ENCODE measurements at places on chromosomes 16 and 17. TPM values are rescaled to one million over a fixed set of nuclear protein-coding genes. Genes with fewer than 3 reads are reported as not detected.

RSL1D1 gene
- 68.7 TPM for total RNA-seq

DNA sequence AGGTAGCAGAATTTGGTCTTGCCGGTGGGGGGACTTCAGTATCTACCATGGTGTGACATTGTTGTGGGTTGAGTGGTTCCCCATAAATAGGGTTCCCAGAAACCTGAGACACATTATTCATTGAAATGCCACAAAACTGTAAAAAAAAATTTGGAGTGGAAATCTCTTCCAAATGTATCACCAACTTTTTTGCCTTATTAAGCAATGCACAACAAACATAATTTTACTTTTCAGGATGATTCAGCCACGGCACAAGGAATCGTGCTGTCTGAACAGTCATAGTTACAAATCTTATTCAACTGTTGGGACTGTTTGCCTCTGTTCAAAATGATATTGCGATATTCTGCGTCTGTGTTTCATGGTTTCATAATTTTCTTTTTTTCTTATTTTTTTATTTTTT is 181.2 kb downstream of the NTN1 start:
- no peak for DNase-seq

DNA sequence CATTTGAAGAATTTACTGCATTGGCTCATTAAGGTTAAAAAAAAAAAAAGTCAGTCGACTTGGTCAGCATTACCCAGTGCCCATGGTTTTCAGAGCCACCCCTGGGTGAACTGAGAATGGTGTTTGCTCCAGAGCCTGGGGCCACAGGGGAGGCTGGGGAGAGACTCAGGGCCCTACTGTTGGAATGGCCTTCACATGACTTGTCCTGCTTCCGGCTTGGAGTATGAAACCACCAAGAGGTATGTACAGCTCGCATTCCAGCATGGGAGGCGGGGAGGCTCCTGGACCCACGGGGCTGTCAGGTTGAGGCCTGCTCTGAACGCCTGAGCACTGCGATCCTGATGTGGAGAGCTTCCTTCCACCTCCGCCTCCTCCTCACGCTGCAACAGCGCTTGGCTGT is 36.8 kb downstream of the MSI2 start:
- DNase-seq = peak; percentile 94

KCTD19 gene
- total RNA-seq = not detected

TEKT5 gene
- total RNA-seq = 0.53 TPM
